ENCODE measurements at places on chromosomes 1 and 21. TPM values are rescaled to one million over a fixed set of nuclear protein-coding genes. Genes with fewer than 3 reads are reported as not detected.

GRCh38 chr1:24201941-24202440, 14.9 kb upstream of the IFNLR1 start:
- no peaks in the 10 kb centered on the region for H3K27me3 ChIP-seq
- peak overlapping the region; percentile 21 for H3K27ac ChIP-seq
- H3K36me3 ChIP-seq = no peaks in the 10 kb centered on the region
- peaks cover 3% of the 10 kb centered on the region for H3K4me1 ChIP-seq

DNA sequence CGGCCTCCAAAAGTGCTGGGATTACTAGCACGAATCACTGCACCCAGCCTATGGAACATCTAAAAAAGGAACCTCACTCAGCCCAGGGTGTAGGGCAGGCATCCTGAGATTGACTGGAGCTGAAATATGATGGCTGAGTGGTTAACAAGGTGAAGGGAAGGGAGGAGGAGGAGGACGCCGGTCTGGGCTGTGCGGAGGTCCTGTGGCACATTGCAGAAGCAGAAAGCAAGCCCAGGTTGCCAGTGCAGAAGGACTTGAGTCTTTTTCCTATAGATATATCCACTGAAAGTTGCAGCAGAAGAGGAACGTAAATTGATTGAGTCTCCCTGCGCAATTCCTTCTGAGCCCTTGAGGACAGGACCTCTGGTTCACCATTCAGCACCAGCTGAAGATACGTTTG, 1.5 kb upstream of the KIF17 start:
- no peak overlapping the region for H3K4me3 ChIP-seq
- DNase-seq = peak; percentile 35
- H3K4me1 ChIP-seq = peaks cover 9% of the 10 kb centered on the region
- no peaks in the 10 kb centered on the region for H3K36me3 ChIP-seq
- H3K27me3 ChIP-seq = peaks cover 3% of the 10 kb centered on the region

GRCh38 chr1:89942825-89943658, 51.9 kb upstream of the ZNF326 start:
- H3K27me3 ChIP-seq = no peaks in the 10 kb centered on the region
- DNase-seq = no peak
- no peaks in the 10 kb centered on the region for H3K4me1 ChIP-seq
- H3K36me3 ChIP-seq = no peaks in the 10 kb centered on the region
- no peak overlapping the region for H3K27ac ChIP-seq

DNA sequence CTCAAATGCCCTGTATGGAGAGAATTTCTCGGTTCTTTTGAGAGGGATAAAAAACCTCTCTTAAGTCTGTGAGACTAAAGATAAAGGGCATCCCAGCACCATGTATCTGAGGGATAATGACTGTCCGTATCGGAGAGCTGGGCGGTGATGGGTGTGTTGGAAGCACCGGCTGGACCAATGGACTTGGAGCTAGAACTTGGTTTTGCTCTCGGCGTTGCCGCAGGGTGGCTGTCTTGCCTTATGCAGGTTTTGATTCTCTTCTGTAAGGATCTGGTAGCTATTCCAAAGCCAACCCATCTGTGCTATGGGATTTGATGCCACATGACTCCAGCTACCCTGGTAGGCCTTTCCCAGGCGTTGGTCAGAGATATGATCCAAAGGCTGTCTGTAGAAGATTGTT, 348.8 kb downstream of the KIF26B start:
- no peaks in the 10 kb centered on the region for H3K4me1 ChIP-seq
- H3K4me3 ChIP-seq = no peak overlapping the region
- H3K36me3 ChIP-seq = no peaks in the 10 kb centered on the region
- no peak overlapping the region for H3K27ac ChIP-seq
- DNase-seq = no peak

- H3K4me1 ChIP-seq = no peaks in the 10 kb centered on the region
- H3K27me3 ChIP-seq = no peaks in the 10 kb centered on the region
- H3K27ac ChIP-seq = peak overlapping the region; percentile 59
- H3K4me3 ChIP-seq = no peak overlapping the region
- no peaks in the 10 kb centered on the region for H3K36me3 ChIP-seq
- DNase-seq = no peak
Measured at GRCh38 chr1:201531551-201532425, 7.1 kb upstream of the NAV1 start.

DNA sequence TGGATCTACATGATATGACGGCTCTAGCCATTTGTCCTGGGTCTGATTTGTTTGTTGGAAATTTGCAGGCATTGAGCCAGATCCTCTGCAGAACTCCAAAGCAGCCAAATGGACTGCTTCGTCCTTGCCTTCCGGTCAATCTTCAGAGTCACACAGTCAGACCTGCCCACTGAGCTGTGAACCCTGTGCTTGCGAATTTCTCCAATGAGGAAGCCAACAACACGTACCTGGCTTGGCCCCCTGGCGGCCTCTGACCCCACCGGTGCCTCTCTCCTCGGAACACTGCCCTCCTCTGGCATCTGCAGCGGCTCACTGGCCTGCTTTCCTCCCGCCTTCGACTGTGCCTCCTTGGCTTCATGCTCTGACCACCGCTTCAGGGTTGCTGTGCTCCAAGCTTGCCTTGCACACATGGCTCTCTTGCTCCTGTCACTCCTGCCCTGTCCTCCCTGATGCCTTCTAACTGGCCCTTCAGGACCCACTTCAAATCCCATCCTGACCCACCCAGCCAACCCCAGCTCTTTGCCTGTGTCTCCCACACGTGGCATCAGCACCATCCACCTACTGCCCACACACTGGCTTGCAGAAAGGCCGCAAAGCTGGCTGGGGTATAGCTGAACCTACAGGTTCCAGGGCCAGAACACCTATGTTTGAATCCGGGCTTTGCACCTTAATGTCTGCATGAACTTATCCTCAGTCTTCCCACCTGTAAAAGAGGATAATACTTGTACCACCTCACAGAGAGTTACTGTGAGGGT, 128.2 kb downstream of the KCNN3 start:
- no peaks in the 10 kb centered on the region for H3K36me3 ChIP-seq
- no peak for DNase-seq
- H3K4me1 ChIP-seq = no peaks in the 10 kb centered on the region
- peak overlapping the region; percentile 39 for H3K27ac ChIP-seq
- H3K4me3 ChIP-seq = no peak overlapping the region
- H3K27me3 ChIP-seq = peaks cover 3% of the 10 kb centered on the region

DNA sequence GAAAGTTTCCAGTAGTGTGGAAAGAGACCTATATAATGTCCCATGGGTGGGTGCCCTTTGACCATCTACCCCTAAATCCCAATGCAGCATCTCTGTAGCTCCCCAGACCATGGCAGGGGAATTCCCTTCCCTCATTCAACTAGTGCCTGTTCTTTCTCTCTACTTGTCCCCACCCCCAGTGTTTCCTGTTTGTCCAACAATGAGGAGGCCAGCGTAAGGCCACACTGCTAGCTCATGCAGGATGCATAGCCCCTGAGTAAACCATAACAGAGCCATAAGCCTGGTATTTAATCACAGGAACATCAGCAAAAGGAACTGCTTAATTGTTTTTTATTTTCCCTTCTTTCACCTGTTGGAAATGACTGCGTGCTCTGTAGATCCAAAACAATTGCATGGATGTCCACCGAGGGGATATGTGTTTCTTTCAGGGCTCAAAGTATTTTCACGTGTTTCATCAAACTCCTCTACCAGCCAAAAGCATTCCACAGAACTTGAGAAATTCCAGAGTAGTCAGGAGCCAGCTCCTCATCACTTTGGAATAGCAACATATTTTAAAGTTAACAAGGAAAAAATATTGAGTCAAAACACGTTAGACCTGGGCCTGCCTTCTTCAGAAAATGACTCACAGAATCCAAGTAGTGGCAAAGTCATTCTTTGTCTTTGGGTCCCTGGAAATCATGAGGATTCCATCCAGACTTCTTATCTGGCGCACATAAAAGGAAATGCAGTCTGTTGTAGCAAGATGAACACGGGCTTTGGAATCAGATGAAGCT, 162.5 kb upstream of the SGIP1 start:
- H3K36me3 ChIP-seq = peaks cover 29% of the 10 kb centered on the region
- H3K4me1 ChIP-seq = no peaks in the 10 kb centered on the region
- no peak overlapping the region for H3K4me3 ChIP-seq
- H3K27ac ChIP-seq = peak overlapping the region; percentile 55
- no peak for DNase-seq

DNA sequence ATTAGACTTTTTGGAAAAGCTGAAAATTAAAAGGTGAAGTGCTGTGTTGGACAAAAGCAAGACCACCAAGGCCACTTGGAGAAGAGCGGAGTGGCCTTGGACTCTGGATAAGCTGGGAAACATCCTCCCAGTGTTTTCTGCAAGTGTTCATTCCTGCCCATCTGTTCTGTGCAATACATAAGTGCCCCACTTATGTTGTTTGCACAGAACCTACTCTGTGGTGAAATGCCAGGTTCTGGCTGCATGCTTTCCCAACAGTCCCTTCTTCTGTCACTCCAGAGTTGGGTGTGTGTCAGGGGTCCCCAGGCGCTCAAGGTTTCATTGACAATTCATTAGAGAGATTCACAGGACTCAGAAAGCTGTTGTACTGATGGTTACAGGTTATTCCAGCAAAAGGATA, 30.3 kb downstream of the NHLH2 start:
- no peak for DNase-seq
- no peaks in the 10 kb centered on the region for H3K27me3 ChIP-seq
- H3K4me1 ChIP-seq = no peaks in the 10 kb centered on the region
- no peak overlapping the region for H3K4me3 ChIP-seq
- H3K36me3 ChIP-seq = no peaks in the 10 kb centered on the region
- no peak overlapping the region for H3K27ac ChIP-seq

GRCh38 chr1:153741986-153742385, 14.1 kb downstream of the INTS3 start:
- DNase-seq = no peak
- H3K4me3 ChIP-seq = no peak overlapping the region
- H3K27me3 ChIP-seq = no peaks in the 10 kb centered on the region
- H3K27ac ChIP-seq = no peak overlapping the region
- H3K36me3 ChIP-seq = peaks cover 81% of the 10 kb centered on the region

- no peak overlapping the region for H3K4me3 ChIP-seq
- peaks cover 75% of the 10 kb centered on the region for H3K4me1 ChIP-seq
- H3K27ac ChIP-seq = peak overlapping the region; percentile 75
Measured at GRCh38 chr1:208233546-208233945, 10.6 kb downstream of the PLXNA2 start.

DNA sequence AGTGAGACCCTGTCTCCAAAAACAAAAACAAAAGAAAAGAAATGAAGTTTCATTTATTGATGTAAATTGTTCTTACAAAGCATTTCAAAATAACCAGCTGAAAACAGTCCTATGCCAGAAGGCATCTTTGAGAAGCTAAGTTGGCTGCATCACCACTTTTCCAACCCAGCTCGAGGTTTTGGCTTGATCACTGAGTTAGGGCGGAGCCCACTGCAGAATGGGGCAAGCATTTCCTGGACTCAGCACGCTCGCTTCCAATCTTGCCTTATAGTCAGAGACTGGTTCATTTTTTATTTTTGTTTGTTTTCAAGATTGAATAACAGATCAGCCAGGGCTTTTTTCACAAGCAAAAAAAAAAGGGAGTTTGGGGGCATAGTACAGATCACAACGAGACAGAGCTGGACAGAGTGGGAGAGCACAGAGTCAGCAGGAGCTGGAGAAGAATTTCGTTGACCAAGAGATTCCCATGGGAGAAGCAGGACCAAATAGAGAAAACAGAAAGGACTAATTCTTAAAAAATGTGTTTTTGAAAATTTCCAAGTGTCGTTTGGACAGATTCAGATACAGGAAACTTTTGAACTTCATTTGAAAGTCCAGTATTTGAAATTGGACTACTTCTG, 23.5 kb upstream of the COL6A1 start:
- no peaks in the 10 kb centered on the region for H3K27me3 ChIP-seq
- DNase-seq = peak; percentile 82
- no peaks in the 10 kb centered on the region for H3K36me3 ChIP-seq
- no peak overlapping the region for H3K4me3 ChIP-seq

CCDC17 gene
- 0.92 TPM for polyA plus RNA-seq

AKR1A1 gene
- polyA plus RNA-seq = 217 TPM

CLCNKB gene
- 0.04 TPM for polyA plus RNA-seq

TMOD4 gene
- 2.1 TPM for polyA plus RNA-seq

URB2 gene
- 0.92 TPM for polyA plus RNA-seq

DIRAS3 gene
- polyA plus RNA-seq = 0.66 TPM

SLFNL1 gene
- polyA plus RNA-seq = not detected

Data from sigmoid colon (tissue), 7 donors.